Esophagus mucosa (tissue), 1 donor: ENCODE measurements at places on chromosomes 2 and 18.

DNA sequence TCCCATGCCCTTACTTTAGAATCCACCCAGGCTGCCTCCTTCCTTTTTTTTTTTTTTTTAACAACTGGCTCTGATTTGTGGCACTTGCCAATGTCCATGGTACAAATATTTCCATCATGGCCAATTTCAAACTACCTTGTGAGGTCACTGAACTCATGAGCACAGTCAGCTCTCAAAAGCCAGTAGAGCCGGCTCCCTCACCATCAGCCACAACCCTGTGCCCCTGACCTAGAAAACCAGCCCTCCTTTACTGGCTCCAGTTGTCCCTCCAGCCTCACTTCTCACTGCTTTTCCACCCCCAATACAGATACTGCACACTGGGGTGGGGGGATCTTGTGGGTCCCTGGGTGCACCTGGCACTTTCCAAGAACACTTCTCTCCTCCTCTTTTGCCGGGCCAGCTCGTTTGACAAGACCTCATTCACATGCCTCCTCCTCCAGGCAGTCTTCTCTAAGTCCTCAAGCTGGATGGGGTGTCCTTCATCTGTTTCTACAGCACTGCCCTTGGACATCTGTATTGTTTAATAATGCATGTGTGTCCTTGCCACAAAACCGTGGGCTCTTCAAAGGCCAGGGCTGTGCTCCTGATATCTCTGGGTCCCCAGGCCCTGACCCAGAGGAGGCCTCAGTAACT is 35.5 kb downstream of the SDC1 start:
- ATAC-seq: peak; percentile 4

DNA sequence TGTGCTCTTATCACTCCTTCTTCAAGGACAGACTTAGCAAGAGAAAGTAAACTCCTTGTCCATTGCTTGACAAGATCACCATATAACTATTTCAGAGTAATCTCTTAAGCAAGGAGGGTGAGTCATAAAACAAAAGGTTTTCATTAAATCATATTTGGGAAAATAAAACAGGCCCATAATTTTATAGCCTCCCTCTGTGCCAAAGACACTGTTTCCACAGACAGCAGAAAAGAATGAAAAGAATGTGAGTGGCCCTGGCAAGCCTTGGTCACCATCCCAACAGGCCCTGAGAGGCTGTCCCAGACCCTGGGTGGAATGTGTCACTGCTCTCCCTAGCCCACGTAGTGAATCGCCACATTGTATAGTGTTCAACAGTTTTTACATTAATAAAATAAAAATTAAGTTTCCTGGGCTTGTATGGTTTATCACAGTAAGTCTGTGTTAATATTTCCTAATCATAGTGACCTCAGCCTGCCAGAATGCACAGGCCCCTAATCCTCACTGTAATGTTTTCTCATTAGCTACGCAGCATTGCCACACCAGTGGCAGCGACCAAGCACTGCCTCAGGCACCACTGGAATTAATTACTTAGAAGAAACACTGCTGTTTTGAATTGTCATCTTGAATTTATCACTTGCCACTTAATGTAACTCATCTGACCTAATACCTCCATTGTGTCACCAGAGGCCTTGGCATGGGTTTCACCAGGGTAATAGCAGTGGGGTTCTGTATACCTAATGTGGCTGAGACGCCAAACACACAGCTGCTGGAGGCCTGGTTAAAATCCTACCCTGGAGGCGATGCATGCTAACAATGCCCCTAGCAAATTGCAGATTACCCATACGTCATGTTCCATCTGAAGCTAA is 401.9 kb downstream of the LNPK start:
- peak; percentile 70 for ATAC-seq

- no peak for ATAC-seq
Measured at GRCh38 chr2:100017633-100018032, 124.8 kb downstream of the AFF3 start.

- ATAC-seq: no peak
Measured at GRCh38 chr2:240793313-240794177, 26.5 kb downstream of the KIF1A start.

DNA sequence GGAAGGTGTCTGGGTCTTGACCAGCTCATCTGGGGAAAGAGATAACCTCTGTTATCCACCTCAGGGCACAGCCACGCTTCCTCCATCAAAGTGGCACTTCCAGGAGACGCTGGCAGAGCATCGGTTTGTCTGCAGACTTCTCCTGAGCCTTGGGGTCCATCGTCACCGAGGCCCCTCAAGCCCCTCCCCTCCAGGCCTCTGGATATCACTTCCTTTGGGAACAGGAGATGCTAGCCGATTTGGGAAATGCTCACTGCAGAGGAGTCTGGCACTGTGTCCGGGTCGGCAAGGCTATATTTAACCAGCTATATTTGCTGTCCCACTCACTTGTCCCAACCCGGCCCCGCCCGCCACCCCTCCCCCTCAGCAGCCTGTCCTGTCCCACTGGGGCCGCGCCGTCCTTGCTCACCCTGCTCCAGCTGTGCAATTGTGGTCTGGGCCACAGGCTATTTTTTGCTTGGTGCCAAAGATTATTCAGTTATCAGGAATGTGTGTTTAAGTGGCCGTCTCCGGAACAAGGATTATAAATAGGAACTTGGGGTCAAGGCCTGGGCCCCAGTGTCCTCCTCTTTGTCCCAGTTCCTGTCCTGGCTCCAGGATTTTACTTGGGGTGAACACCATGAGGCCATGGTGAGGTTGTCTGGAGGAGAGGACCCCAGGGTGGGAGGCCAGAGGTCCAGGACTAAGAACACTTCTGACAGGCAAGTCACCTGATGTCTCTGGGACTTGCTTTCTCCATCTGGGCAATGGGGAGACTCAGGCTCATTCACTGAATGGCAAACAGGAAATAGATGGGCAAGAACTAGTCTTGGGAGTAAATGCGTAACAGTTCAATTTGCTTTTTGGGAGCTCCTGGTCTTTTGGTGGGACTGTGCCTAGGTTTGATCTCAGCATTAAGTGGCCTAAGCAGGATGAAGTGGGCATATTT is 263.6 kb downstream of the DYSF start:
- ATAC-seq: peak; percentile 38

- peak; percentile 48 for ATAC-seq
Measured at GRCh38 chr2:157508676-157509075, 64.8 kb upstream of the CYTIP start.

DNA sequence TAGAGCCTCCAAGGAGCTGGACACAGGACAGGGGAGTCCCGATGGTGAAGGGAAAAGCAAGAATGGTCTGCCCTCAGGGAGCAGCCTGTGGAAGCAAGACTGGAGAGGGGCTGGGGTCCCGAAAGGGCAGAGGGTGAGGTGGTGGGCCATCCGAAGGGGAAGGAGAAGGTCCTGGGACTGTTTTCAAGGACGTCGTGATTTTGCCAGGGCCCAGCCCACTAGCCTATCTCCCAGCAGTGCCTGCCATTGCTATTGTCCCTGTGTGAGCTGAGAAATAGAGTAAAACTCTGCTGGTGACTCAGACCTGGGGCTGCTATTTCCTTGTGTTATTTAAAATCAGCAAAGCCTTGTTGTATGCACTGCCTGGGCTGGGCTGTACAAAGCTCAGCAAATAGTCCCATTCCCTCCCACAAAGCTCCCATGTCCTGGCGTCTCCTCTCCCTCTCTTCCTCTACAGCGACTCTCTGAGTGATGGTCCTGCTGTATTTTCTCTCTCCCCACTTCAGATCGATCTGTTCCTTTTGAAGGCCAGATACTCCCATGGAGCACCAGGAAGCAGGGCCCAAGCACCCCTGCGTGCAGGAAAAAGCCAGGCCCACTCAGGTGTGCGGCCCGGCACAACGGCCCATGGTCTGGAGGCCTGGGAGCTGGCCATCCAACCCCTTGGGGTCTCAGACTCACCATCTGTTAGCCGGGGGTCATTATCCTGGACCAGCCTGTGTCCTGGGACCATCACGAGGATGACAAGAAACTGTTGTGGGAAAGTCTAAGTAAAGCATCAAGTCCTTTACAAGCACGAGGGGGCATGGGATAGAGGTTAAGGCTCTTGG is 65.0 kb upstream of the OTOF start:
- ATAC-seq: peak; percentile 57

- peak; percentile 32 for ATAC-seq
Measured at GRCh38 chr2:190533968-190534309, 583 bp downstream of the NEMP2 start.

DNA sequence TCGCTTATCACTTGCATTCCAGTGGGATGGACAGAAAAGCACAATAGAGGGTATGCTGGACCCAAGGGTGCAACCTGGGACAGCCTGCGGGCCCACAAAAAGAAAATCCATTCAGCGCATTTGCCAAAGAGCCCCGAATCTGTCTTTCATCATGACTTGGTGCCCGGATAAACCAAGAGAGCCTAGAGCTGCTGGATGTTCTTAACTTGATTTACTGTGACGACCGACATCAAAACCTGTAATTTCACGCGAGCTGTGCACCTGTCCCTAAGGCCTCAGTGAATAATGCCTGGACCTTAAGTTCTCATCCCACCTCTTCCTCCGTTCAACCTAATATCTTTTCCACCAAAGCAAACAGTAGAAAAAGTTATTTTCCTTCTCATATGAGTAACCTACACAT is 115.5 kb upstream of the ACKR3 start:
- no peak for ATAC-seq

GRCh38 chr2:160932960-160933359 is 227.3 kb upstream of the TANK start:
- no peak for ATAC-seq

DNA sequence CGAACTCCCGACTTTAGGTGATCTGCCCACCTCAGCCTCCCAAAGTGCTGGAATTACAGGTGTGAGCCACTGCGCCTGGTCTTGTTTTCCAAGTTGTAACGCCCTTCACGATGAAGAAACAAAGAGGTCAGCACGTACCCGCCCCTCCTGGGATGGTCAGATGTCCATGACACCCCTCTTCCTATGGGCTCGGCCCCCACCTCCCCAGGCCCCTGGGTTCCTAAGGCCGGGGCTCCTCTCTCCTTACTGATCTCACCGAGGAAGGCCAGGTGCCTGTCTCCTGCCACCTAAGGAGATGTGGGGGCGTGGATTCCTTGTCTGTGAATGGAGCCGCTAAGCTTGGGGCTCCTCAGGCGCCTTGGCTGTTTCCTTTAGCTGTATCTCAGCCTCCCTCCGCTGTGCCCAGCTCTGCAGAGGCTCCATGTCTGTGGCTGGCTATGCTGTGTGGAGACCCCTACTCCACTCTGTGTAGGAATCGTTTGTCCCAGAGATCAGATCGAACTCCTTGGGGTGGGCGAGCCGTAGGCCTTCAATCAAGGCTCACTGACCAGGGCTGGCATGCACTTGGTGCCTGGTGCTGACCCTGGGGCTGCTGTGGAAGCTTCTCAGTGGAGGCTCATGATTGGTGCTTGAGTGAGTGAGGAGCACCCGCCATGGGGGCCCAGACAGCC is 8.8 kb downstream of the COLEC11 start:
- no peak for ATAC-seq

DNA sequence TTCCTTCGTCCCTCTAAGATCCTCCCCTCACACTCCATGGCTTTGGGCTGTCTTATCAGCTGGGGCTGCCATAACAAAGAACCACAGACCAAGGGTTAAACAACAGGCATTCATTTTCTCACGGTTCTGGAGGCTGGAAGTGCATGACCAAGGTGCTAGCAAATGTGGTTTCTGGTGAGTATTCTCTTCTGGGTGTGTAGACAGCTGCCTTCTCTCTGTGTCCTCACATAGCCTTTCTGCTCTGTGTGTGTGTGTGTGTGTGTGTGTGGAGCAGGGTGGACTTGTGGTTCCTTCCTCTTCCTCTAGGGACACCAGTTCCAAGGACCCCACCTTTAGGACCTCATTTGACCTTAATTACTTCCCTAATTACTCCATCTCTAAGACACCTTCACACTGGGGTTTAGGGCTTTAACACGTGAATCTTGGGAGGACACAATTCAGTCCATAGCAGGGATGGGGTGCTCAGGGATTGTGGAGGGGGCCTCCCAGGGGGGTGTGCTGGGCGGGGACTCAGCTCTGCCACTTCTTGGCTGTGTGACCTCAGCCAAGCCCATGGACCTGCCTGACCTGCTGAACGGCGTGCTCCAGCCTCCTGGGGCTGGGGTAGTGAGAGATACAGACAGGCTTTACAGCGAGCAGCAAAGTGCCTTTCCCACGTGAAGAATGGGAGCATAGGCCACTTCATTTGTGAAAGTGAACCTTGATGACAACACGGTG is 38.0 kb downstream of the ACKR3 start:
- peak; percentile 39 for ATAC-seq

- ATAC-seq: no peak
Measured at GRCh38 chr2:8546612-8547283, 135.1 kb upstream of the ID2 start.

GRCh38 chr2:128291161-128291843 is 27.4 kb downstream of the HS6ST1 start:
- peak; percentile 67 for ATAC-seq

- ATAC-seq: no peak
Measured at GRCh38 chr18:45539491-45539891, 75.8 kb upstream of the SLC14A2 start.

GRCh38 chr2:58047961-58048360 is 1.4 kb downstream of the VRK2 start:
- ATAC-seq: no peak

DNA sequence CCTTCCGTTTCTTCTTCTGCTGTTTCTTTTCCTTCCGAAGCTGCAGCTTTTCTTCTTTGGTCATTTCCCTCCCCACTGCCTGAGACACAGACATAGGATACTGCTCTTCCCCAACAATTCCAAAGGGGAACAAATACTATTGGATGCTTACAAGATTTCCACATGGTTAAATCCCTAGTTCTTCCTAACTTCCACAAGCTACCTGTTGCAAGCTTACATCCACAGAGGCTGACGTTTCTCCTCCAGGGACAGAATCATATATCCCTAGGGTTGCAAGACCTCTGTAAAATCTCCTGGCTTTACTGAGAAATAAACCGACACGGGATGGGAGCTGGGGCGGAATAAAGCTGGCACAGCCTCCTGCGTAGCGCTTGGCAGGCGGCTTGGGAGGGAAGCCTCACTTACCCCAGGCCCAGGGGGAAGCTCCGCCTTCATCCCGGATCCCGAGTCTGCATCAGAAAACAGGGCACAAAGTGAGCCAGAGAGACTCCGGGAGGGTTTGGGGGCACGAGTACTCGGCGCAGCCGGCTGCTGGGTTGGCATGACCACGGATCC is 590 bp downstream of the EIF2B4 start:
- ATAC-seq: peak; percentile 30

GRCh38 chr18:58051765-58052460 is 7.9 kb downstream of the NEDD4L start:
- peak; percentile 39 for ATAC-seq

DNA sequence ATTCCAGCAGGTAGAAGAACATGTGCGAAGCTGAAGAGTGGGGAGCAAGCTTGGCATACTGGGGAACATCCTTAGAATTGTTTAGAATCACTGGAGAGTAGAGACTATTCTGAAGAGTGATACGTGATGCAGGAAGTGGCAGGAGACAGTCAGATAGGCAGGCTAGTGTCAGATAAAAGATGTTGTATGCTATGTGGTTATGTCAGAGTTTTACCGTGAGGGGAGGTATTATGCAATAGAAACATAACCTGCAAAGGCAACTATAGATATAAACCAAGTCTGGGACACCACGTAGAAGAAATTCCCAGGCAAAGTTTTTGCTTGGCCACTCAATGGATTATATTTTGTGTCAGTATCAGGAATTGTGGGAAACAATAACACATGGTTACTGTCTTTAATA is 62.0 kb upstream of the ZSWIM2 start:
- no peak for ATAC-seq

GRCh38 chr2:108593547-108594098 is 59.4 kb downstream of the LIMS1 start:
- ATAC-seq: peak; percentile 24

- no peak for ATAC-seq
Measured at GRCh38 chr2:110997331-110998045, 123.2 kb upstream of the BCL2L11 start.

- ATAC-seq: no peak
Measured at GRCh38 chr2:24354957-24355356, 5.4 kb downstream of the ITSN2 start.
